ENCODE measurements at places on chromosomes 7 and 10. TPM values are rescaled to one million over a fixed set of nuclear protein-coding genes. Genes with fewer than 3 reads are reported as not detected.

The LRRD1 gene
- total RNA-seq = not detected

The CTAGE4 gene
- not detected for total RNA-seq

The SSC4D gene
- not detected for total RNA-seq

The DYDC2 gene
- not detected for total RNA-seq

The EN2 gene
- total RNA-seq = not detected

The DIP2C gene
- 1.9 TPM for total RNA-seq

The AZGP1 gene
- total RNA-seq = not detected

The TRIP6 gene
- 4.1 TPM for total RNA-seq

The CALHM1 gene
- total RNA-seq = not detected

The TFPI2 gene
- not detected for total RNA-seq

The RASA4B gene
- total RNA-seq = 20.0 TPM
